GM10248 (cell line): ENCODE measurements at places on chromosomes 3 and 15.
A peak's percentile ranks its signal among the peaks of the same experiment; 100 is the strongest.

DNA sequence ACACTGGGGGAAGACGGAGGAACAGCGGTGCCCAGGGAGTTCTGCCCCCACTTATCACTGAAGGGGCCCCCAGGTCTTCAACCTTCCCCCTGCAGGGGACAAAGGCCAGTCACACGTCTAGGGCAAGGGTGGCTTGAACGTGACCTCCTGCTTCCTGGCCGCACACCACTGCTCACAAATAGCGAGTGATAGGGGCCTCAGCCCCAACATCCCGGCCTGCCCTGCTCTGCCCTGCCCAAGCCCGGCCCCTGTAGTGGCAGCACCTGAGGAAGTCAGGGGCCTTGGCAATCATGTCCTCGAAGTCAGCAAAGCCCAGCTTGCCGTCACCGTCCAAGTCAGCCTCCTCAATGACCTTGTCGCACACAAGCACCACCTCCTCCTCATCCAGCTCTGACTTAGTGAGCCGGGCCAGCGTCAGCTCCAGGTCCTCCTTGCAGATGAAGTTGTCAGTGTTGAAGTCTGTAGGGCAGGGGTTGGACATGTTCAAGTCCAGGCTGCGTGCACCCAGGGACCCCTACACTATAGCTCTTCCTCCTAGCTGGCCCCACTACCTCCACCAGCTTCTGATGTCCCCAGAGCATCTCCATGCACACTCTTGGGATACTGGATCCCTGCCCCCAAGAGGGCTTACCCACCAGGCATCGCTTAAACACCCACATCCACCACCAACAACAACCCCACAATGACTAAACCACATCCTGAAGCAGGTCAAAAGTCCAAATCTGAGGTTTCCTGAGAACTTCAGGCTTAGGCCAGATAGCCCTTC, 13.3 kb downstream of the SH2D7 start:
- DNase-seq: no peak

DNA sequence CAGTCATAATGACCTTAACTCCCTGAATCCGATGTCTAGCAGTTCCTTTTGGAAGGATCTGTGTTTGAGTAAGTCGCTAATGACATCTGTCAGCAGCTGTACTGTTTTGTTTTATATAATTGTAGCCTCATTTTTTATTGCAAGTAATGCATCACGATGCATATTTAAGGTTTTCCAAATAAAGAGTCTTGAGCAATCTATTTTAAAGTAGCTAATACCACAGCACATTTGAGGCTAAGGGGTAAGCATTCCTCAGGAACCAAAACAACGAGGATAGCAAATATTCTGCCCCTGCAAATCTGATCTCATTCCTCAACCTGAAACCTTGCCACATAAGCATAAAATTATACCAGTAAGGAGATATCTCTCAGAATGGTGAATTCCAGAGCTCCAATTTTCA, 98.7 kb downstream of the TBC1D5 start:
- no peak for DNase-seq

DNA sequence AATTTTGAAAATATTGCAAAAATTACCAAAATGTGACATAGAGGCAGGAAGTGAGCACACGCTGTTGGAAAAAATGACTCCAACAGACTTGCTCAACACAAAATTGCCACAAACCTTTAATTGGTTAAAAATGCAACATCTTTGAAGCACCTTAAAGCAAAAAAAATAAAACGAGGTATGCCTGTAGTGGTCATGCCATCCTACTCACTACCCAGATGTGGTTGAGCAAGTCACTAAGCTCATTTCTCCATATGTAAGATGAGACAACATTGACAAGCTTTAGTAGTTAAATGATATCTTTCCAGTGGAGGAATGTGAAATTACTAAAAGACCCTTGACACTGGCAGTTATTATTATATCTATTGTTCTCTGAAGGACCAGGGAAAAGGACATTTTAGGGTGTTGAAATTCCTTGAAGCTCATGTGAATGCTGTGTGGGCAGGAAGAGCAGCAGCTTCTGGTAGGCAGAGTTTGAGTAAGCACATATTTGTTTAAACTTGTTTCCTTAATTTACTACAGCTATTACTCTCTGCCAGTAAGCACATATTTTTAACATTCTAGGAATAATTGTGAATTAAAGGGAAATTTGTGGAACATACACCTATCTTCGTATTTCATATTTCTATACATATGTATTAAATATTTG, 131.6 kb upstream of the P2RY1 start:
- DNase-seq: no peak

DNA sequence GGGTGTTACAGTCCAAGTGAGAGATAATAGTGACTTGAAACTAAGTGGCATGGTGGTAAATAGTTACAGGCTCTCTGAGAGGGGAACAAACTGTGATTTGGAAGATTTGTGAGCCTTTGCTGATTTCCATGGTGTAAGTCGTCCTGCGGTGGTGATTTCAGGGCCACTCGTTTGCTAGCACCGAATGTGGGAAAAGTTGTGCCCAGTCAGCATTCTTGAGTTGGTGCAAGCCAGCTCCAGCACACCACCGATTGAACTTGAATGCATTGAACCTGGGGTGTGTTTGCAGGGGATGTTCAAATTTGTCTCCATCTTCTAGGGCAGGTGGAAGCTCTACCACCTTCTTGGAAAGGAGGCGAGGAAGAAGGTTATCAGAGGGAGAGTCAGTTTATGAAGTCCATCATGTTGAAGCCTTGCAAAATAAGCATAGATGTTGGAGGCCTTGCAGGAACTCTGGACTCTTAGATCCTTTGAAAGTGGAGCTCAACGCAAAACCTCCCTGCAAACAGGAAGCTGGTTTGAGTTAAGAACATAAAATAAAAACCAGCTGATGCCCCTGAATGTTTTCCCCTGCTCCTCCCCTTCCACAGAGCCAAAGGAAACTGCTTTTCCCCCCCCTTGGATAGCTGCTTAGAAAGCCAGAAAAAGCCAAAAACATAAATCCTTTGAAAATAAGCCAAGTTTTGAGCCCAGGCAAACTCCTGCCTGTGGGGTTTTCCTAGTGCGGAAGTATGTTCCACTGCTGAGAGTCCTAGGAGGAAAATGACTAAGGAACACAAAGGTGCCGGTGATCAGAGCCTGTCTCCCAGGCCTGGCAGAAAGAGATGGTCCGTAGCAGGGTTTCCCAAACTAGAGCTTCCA, 21.9 kb downstream of the MAPKBP1 start:
- DNase-seq: no peak

DNA sequence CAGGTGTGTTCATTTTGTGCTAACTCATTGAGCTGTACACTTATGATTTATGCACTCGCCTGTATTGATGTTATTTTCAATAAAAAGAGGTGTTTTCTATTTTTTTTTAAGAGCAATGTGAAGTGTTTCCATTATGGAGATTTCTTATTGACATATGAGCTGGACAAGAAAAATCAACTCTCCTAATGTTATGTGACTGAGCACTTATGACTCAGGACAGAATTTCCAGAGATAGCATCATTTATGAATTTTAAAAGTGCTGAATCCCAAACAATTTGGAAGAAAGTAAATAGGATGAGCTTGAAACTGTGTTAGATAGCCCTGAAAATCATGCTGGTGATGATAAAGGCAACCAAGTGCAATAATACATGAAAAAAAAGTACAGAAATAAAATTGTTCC, 118.9 kb downstream of the RFTN1 start:
- DNase-seq: no peak

DNA sequence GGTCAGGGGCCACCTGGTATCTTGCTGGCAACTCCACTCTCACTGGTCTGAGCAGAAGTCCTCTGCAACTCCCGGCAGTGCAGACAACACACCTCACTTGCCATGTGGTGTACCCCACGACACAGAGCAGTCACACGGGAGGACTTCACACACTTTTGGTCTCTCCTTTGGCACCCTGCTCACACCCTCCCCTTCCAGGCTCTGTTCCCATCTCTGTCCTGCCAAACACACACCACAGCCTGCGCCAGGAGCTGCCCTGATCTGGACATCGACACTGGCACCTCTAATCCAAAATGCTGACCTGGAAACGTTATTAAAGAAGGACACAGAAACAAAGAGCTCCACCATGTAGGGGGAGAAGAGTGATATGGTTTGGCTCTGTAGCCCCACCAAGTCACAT, 57.2 kb downstream of the SLC41A3 start:
- DNase-seq: no peak

- no peak for DNase-seq
Observed at GRCh38 chr3:149327156-149327555, 6.3 kb downstream of the TM4SF18 start.

GRCh38 chr15:70783041-70783440, 19.7 kb upstream of the UACA start:
- no peak for DNase-seq

DNA sequence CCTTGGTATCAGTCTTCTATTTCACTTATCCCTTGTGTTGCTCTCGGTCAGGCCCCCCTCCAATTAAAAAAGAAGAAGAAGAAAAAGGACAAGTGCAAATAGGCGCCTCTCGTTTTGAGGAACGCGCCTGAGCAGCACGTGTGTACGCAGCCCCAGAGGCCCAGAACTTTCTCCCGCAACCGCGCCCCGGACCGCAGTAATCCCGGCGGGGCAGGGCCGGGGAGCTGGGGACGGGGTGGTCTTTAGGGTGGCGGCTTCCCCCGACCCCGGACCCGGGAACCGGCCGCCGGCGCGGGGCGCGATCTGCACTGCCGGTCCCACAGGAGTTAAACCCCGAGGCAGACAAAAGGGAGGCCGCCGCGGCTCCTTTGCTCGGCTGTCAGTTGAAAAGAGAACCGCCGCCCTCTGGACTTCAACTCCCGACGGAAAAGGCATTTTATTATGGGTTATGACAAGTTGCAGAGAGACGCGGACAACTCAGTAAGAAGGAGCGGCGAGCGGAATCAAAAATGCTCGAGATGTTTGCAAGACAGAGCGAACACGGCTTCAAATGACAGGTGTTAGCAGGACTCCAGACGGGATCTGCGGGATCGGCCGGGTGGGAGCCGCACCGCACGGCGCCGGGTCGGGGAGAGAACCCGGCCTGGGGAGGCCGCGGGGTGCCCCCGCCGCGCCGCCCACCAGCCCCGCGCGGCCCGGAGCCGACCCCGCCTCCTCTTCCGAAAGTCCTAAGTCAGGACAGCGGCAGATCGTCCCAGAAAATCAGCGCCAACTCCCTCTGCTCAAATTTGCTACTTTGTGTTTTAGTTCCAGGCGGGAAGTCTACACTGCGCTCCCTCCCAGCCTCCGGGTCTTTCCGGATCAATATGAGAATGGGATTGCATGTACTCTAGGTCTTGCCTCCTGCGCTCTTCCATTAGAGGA, 79.0 kb downstream of the NR2F2 start:
- no peak for DNase-seq

DNA sequence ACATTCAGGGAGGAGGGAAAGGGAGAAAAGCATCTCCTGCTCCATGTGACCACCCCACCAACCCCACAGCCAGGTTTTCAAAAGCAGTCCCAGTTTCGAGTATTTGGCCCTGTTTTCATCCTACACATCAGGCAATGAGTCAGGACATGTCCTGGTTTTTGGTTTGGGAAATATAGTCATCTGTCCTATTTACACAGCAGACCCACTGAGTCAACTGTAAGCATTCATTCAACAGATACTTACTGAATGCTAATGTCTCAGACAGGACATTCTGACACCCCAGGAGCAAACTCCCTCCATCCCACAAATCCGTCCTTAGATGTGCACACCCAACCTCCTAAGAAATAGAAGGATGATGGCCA, 32.9 kb downstream of the IGDCC3 start:
- DNase-seq: no peak

GRCh38 chr3:160677459-160677881, 510 bp downstream of the ARL14 start:
- DNase-seq: no peak

- no peak for DNase-seq
Observed at GRCh38 chr3:3461317-3461716, 281.8 kb upstream of the CRBN start.

GRCh38 chr3:50324351-50325112, 2.0 kb upstream of the HYAL2 start:
- peak; percentile 67 for DNase-seq

DNA sequence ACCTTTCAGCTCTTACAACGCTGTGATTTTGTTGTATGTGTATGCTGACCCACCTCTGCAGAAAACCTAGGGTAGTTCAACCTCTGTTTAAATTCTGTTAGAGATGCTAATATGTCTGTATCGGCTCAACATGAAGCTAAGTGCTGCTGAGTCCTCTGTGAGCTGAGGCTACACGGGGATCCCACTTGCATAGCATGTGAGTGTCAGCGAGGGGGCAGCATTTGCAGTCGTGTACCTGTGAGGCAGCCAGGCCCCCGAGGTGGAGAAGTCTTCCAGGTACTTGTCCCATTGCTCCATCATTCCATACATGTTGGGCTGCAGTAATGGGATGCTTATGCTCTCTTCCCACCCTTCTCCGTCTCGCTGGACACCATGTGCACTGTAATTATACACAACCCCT, 3.7 kb downstream of the MKRN2OS start:
- no peak for DNase-seq

DNA sequence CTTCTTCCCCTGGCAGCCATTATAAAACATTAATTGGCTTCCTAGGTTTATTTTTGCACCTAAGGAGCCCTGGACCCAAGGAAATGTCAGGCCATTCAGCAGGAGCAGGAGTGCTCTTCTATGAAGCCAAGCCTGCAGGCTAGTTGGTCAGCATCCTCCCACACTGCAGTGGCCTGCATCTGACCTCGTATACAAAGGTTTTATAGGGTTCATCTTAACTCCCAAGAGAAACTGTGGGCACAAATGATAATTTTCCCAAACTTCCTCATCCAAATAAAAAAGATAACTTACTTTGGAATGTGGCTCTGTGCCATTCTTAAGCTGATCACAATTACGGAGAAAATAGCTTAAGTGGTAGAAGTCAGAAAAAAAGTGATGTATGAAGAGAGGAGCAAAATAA, 19.4 kb downstream of the PLSCR1 start:
- no peak for DNase-seq

DNA sequence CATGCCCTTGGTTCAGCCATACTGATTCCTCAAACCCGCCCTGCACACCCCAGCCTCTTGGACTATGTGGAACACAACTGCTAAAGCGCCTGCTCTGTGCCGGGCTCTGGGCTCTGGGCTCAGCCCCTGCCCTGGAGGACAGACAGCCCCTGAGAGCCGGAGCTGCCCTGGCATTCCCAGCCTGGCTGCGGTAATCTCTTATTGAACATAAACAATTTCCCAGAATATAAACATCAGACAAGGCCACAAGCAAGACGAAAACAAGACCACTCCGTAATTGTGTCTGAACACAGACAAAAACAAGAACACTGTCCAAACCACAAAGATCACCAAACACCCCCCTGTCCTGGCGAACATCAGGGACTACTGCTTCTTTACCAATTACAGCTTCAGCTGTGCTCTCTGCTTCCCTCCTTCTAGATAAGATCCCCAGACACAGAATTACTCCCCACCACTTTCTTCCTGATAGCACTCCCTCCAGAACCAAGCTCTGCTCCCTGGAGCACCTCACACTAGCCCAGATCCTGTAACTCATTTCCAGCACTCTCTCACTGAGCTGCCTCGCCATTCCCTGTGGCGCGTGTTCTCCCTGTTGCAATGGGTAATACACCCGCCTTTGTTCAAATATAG, 57.1 kb upstream of the TLE3 start:
- no peak for DNase-seq

- no peak for DNase-seq
Observed at GRCh38 chr3:97931218-97931617, 41.0 kb downstream of the RIOX2 start.
